Sciatic nerve (tissue), 2 donors: ENCODE measurements at places on chromosomes 5 and 9.

DNA sequence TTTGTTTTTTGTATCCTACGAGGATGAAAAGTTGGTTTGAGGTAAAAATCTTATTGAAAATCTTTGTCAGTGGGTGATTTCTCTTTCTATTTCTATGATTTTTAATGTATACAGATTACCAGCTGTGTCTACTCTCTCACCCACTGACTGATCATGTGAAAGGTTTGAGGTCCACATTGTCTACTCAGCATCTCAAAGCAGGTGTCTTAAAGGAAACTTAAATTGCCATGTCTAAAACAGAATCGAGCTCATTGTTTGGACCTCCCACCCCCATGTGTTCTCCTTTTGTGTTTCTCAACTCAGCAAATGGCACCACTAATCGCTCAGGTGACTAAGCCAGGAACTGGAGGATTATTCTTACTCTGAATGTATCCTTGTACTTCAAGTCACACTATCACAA, 121.5 kb downstream of the YTHDC2 start:
- no peak for DNase-seq

- no peak for DNase-seq
These were observed 104.6 kb downstream of the MTX3 start for GRCh38 chr5:79886456-79886855.

- no peak for DNase-seq
These were observed 39.7 kb downstream of the TLE1 start for GRCh38 chr9:81649475-81650240.

GRCh38 chr9:12680341-12680740, 12.8 kb upstream of the TYRP1 start:
- DNase-seq = no peak

- no peak for DNase-seq
These were observed 343.1 kb downstream of the ZSWIM6 start for GRCh38 chr5:61675015-61675692.

- DNase-seq = no peak
These were observed 11.5 kb downstream of the CXXC5 start for GRCh38 chr5:139659695-139660101.

- DNase-seq = no peak
These were observed 106.9 kb upstream of the PTCH1 start for GRCh38 chr9:95623640-95624039.

DNA sequence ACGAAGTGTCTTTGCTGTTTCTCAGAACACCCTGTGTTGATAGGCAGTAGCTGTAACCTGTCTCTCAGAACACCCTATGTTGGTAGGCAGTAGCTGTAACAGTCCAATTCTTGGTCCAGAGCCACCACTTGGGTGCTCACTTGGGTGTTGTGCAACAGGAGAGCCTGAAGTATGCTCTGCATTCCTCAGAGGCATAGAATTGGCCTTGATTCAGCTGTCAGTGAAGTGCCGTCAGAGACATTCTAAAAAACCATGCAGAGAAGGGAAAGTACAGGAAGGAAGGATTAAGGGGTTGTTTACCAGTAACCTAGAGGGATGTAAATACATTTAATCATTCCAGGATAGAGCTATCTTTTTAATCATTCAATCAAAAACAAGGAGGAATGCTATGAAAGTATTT, 231.2 kb downstream of the ARRDC3 start:
- DNase-seq = no peak

DNA sequence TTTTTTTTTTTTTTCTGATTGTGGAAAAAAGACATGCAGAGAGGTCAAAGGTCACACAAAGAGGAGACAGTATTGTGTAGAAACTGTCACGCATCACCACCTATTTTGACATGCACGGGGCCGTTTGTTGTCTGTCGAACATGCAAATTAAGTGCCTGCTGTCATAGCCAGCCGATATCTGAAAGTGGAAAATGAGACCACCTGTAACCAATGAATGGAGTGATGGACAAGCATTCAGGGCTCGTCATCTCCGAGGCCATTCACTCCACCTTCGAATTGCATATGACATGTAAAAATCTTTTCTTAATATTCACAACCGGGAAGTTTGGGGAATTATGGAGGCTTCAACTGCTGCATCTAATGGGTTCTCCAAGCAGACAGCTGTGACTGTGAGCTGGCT, 512.2 kb upstream of the ADAMTS16 start:
- no peak for DNase-seq
